ENCODE measurements at places on chromosomes 13 and 19.

DNA sequence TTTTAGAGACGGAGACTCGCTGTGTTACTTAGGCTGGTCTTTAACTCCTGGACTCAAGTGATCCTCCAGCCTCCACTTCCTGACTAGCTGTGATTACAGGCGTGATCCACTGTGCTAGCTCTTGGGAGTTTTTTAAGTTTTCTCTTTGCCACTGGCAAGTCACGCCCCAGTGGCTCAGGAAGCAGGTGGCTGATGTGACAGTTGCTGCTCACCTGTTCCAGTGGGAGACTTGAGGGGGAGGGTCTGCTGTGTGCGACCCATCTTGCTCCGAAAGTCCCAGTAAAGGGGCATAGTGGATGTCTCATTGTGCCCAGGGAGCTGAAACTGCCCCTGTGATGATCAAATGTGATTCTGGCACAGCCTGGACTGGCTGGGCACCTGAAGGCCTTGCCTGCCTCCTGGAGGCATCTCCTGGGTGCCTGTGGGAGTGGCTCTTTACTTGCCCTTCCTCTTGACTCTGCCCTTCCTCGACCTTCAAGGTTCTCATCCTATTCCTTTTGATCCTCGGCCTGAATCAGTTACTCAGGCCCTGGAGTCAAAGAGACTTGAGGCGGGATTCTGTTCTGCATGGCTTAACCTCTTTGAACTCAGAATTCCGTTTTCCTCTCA lies 7.8 kb downstream of the SMARCA4 start:
- DNase-seq: no peak

GRCh38 chr13:71831716-71832115 lies 35.3 kb downstream of the DACH1 start:
- DNase-seq: no peak

DNA sequence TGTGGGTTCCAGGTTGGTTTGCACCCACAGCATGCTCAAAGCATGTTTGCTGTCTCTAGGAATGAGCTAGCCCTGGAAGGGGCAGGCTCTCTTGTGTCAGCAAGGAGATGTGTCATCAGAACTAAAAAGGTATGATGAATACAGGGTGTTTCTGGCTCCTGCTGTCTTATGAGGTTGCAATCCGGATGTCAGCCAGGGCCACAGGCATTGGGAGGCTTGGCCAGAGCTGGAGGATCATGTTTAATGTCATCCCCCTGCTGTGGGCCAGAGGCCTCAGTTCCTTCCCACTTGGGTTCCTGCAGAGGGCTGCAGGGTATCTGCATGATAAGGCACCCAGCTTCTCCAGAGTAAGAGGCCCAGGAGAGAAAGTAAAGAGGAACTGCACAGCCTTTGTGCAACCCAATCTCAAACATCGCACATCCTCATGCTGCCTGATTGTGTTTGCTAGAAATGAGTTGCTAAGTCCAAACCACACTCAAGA lies 193.6 kb downstream of the COL4A1 start:
- DNase-seq: no peak

DNA sequence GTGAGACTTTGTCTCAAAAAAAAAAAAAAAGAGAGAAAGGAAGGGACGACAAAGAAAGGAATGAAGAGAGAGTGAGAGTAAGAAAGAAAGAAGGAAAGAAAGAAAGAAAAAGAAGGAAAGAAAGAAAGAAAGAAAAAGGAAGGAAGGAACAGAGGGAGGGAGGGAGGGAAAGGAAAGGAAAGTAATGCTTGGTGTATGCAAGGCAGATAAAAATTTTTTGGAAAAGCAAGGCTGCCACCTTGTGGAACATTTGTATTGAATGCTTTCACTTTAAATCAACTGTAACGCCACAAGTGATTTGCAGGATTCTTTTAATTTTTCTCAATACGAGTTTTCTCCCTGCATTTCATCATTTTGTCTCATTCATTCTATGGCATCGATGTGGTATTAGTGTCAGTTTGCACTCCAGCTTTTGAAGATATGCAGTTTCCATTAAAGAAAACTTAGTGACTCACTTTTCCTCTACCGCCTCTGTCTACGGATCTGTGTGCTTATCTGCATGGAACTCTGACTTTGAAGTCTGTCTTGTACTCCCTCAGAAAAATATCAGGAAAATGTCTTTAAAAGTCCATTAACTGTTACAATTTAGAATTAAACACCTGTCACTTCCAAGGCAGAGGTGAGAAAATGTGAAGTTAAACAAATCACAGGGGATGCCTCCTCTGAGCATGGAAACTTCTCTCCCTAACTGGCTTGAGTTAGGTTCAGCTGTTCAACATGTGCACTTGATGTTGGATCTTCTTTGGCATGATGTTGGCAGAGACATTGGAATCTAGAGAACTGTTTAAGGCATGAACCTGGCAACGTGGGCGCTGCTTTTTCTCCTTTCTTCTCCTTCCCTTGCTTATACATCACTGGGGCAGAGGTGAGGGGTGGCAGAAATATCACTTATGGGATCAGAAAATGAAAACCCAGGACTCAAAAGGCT lies 20.0 kb upstream of the ZDHHC20 start:
- DNase-seq: no peak

- no peak for DNase-seq
Observed at GRCh38 chr19:46979126-46980105, 40.2 kb upstream of the NPAS1 start.

GRCh38 chr13:46373623-46374022 lies 13.4 kb downstream of the RUBCNL start:
- no peak for DNase-seq

- DNase-seq: no peak
Observed at GRCh38 chr19:46932346-46932745, 71.5 kb downstream of the ARHGAP35 start.

DNA sequence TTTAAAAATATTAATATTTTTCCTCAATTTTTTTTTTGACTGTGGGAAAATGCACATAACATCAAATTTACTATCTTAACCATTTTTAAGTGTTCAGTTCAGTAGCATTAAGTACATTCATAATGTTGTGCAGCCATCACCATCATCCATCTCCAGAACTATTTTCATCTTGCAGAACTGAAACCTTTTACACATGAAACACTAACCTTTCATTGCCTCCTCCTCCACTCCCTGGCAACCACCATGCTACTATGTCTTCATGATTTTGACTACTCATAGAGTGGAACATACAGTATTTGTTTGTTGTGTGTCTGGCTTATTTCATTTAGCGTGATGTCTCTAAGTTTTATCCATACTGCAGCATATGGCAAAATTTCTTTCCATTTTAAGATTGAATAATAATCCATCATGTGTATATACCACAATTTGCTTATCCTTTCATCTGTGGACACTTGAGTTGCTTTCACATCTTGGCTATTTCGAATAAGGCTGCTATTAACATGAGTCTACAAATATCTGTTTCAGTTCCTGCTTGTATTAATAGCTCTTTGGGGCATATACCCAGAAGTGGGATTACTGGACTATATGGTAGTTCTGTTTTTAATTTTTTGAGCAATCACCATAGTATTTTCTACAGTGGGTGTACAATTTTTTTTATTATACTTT lies 376.4 kb downstream of the MTUS2 start:
- DNase-seq: no peak

GRCh38 chr19:40416918-40417642 lies 3.9 kb upstream of the PRX start:
- DNase-seq: no peak

- no peak for DNase-seq
Observed at GRCh38 chr19:7262470-7262869, 31.7 kb downstream of the INSR start.

DNA sequence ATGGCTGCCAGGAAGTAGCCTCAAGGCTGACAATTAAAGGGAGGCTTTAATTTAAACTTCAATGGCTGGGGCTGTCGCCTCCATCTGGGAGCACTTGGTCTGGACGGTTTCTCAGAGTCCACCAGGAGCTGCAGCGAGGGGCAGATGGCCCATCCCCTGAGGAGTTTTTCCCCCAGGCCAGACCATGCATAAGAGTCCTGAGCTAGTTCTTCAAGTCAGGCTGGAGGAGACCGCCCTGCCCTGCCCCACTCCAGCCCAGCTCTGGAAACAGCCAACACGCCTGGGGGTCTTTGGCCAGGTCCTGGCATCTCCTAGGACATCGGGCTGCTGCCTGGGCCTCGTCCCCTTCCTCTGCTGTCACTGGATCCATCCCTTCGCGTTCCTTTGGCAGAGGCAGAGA lies 5.3 kb upstream of the ACTN4 start:
- DNase-seq: no peak

- no peak for DNase-seq
Observed at GRCh38 chr13:97905517-97905916, 48.0 kb upstream of the IPO5 start.

- no peak for DNase-seq
Observed at GRCh38 chr13:20673715-20674114, 29.8 kb upstream of the IL17D start.

DNA sequence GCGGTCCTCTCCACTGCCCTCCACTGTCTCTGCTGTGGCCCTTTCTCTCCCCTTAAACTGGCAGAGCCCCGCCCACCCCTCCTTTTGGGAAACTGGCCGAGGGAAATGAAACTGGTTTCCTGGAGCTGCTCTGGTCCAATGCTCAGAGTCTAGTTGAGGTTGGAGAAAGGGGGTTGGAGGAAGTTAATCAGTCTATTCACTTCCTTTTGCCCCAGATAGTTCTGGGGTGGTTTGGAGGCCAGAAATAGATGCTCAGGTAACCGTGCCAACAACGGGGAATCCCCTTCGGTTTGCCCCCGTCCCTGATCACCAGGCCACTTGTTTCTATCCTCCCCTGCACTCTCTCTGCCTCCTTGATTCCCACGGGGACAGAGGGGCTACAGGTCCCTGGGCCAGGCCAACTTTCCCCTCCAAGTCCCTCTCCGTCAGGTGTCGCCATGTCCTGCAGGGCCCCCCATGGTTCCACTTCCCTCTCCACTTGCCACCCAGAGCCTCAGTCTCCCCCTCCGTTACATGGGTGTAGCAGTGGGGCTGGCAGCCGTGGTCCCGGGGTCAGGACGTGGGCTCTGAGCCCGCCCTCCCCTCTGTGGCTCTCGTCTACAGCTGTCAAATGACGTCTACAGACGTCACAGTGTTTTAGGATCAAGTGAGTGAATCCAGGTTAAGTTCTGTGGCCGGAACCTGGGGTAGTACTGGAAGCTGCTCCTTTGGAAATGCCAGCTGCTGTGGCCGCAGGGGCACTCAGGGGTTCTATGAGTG lies at the start of gene IL4I1:
Gene IL4I1 (minus strand): TSS at position 25 of the 759 bp plus-strand sequence. CDS start 727 bp downstream, outside the sequence.
- DNase-seq: no peak

DNA sequence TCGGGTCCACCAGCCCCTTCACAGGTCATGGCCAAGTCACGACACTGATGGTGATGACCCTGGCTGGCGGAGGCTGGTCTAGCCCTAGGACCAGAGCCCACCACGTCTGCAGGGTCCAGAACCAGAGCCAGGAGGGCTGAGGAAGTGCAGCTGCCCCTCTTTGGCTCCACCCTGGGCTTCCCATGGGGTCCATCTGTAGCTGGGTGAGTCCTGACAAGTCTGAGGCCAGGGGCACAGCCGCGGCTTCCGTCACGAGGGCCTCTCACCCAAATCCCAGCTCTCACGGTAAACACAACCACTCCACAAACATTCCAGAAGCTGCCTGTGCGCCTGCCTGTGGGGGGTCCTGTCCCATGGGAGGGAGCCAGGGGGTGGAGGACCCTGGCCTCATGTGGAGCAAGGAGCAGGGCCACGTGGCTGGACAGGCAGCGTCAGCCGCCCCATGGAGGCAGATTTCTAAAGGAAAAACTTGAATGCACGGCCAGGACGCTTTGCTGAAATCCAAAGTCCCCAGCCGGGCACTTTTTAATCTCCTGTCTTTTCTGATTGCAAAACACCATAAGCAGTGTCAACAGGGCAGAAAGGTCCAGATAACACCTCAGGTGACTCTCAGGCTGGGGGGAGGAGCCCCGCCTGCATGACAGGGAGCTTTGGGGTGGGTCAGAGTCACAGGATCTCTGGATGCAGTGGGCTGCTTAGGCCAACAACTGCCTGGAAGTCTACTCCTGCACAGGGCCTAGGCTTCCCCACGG lies 29.9 kb downstream of the CEBPG start:
- DNase-seq: no peak

- DNase-seq: no peak
Observed at GRCh38 chr19:53785196-53785889, 38.8 kb downstream of the NLRP12 start.

DNA sequence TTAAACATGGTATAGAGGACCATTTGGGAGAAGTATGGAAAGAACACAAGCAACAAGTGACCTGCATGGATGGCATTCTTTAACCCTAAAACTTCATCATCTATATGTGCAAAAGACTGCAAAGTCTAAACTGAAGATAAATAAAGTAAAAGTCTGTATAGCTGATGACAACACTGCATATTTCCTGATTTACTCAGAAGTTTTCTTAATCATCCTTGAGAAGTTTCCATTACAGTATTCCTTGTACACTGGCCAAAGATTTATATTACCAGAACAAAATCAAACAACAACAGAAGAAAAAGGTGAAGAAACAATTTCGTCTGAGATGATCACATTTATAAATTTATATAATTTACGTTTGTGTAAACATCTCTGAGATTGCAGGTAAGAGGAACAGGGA lies 805.7 kb downstream of the PCDH9 start:
- no peak for DNase-seq

DNA sequence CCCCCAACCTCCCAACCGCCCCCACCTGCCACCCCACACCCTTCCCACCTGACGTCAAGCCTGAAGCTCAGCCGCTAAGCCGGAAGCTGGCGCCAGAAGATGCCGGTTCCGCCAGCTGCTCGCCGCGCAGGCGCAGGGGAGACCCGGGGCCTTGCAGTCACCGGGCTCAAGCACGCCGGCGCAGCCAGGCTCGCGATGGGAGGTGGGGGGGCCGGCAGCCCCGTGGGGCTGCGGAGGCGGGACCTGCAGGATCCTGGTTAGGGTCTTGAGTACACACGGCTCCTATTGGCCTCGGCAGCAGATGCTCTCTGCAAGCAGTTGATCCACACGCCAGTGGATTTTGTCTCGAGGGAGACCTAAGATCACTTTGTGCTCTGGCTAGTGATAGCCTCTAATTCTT lies at the start of gene LIG4:
Gene LIG4 (minus strand): TSS at position 101 of the 400 bp plus-strand sequence. CDS start 4,268 bp downstream, outside the sequence.
- DNase-seq: peak; percentile 94

DNA sequence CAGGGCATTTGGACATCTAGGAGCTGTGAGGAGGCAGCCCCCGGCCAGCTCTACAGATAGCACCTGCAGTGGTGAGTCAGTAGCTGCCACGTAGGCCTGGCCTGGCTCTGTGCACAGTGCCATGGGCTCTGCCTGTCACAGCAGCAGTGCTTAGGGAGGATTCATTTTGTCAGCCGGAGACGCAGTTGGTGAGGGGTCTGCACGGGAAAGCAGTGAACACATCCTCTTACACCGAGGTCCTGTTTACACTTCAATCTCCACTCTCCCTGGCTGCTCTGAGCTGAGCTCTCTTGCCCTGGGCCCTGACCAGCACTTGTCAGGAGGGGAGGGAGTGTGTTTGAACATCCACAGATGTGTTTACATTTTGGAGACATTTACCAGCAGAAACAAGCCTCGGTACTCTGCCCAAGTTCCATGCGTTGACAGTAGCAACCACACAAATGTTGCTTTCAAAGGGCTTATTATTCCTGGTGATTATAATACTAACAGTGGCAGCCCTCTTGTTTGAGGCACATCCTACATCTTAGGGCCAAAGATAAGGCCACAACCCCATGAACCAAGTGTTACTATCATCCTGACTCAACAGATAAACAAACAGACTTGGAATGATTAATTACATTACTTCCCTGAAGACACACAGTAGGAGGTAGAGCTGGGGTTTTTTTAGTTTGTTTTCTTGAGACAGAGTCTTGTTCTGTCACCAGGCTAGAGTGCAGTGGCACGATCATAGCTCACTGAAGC lies 148.9 kb downstream of the USP12 start:
- DNase-seq: no peak

GRCh38 chr19:2478278-2478755 lies 2.4 kb downstream of the GADD45B start:
- DNase-seq: no peak

All from progenitor cell of endocrine pancreas (in vitro differentiated cells).